ENCODE measurements at places on chromosomes 1 and 21.

- DNase-seq, result no peak
Observed at GRCh38 chr1:102097451-102097850, 100.7 kb upstream of the OLFM3 start.

GRCh38 chr1:100735244-100735643, 15.7 kb downstream of the VCAM1 start:
- DNase-seq, result no peak

DNA sequence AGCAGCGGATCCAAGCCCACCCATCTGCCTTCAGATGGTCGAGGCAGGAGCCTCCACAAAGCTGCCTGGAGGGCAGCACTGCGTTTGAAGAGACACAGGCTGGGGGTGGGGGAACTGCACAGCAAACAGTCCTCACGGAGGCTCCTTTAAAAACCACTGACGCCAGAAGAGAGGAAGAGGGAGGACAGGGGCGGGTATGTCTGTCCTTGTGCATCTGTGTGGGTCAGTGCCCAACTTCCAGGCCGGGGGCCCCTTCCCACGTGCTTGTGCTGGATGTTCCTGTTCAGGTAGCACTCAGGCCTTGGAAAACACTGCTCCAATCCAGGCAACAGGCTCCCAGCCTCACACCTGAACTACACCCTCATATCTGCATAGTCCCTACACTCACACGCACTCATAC, 7.7 kb downstream of the AHDC1 start:
- no peak for DNase-seq

DNA sequence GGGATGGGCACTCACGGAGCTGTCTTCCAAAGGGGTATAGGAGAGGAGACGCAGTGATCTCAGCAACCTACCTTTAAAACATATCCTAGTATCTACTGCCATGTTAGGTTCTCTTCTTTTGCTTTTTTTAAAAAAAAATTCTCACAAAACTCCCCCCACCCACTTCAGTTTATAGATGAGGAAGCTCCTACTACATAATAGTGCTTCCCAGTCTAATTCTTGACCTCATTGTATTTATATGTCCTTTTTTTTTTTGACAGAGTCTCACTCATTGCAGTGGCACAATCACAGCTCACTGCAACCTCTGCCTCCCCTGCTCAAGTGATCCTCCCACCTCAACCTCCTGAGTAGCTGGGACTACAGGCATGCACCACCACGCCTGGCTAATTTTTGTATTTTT, 99.9 kb downstream of the OSBPL9 start:
- DNase-seq, result no peak
